ENCODE measurements at places on chromosomes 2 and 18.

GRCh38 chr2:105691947-105692390 lies 52.7 kb upstream of the NCK2 start:
- no peak for DNase-seq

- no peak for DNase-seq
Measured at GRCh38 chr2:37984589-37984988, 59.5 kb downstream of the RMDN2 start.

- DNase-seq: no peak
Measured at GRCh38 chr18:27685807-27686412, 491.0 kb downstream of the CDH2 start.

DNA sequence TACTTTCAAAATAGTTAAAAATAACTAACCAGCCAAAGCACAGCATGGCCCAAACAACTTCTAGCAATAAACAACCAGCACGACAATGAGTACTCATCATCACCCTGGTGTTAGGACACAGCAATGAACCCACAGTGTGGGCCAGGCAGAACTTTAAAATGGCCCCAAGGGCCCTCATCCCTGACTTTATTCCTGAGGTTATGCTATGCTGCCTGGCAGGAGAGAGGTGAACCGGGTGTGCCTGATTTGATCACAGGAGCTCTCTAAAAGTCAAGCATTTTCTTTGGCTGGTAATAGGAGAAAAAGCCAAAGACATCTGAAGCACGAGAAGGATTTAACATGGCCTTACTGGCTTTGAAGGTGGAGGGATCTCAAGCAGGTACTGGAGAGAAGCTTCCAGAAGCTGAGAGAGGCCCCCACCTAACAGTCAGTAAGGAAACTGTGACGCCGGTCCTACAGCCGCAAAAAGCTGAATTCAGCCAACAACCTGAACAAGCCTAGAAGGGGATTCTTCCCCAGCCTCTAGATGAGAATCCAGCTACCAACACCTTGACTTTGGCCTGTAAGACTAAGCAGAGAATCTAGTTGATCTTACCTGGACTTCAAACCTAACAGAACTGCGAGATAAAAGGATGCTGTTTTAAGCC lies 115.4 kb downstream of the DDX1 start:
- DNase-seq: no peak

- no peak for DNase-seq
Measured at GRCh38 chr2:23069156-23069555, 315.8 kb upstream of the KLHL29 start.

DNA sequence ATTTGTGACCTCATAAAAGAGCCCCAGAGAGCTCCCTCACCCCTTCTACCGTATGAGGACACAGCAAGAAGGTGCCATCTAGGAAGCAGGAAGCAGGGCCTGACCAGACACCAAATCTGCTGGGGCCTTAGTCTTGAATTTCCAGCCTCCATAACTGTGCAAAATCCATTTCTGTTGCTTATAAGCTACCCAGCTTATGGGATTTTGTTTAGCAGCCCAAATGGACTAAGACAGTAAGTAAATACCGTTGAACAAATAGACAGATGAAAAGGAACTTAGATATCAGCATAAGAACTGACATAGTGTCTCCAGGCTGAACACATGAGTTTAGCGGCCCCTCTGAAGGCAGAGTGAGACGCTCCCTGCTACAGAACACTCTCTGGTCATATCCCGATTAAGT lies 130.9 kb downstream of the UXS1 start:
- DNase-seq: no peak

GRCh38 chr2:232951181-232951580 lies 61.9 kb downstream of the NGEF start:
- DNase-seq: no peak

GRCh38 chr2:11444737-11445136 lies 21.2 kb downstream of the E2F6 start:
- no peak for DNase-seq

- no peak for DNase-seq
Measured at GRCh38 chr2:160232905-160233475, 32.9 kb upstream of the ITGB6 start.

- no peak for DNase-seq
Measured at GRCh38 chr2:28217042-28217740, 175.5 kb upstream of the FOSL2 start.

- no peak for DNase-seq
Measured at GRCh38 chr2:57291209-57291608, 755.4 kb upstream of the VRK2 start.

DNA sequence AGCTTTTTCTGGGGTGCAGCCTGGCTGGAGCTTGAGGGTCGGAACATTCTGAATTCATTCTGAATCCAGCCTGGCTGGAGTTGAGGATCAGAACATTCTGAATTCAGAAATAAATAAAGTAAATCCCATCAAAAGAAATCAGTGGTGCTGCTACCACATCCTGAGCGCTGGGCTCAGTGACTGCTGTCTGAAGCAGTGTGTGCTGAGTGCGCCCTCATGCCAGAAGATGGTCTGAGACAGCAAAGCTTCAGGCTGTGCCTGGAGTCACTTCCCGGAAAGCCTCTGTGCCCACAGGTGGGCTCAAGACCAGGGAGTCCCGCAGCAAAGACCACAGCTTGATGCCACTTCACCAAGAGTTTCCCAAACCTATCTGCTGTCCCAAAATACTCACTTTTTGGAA lies 187.9 kb downstream of the VAPA start:
- no peak for DNase-seq

DNA sequence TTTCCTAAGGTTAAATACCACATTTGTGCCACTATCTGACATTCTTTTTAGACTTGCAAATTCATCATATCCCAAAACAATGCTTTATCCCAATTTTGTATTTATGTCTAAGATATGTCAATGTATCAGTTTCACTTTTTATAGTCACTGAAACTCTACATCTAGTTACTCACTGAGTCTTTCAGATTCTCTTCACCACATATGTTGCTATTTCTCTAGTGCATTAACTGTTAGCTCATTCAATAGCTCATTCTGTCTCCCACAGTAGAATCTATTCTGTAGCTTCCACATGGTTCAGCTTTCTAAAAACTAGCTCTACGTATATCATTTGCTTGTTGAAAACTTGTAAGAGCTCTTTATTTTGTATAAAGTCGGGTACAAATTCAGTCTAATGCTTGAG lies 1420.6 kb upstream of the NXPH2 start:
- DNase-seq: no peak

DNA sequence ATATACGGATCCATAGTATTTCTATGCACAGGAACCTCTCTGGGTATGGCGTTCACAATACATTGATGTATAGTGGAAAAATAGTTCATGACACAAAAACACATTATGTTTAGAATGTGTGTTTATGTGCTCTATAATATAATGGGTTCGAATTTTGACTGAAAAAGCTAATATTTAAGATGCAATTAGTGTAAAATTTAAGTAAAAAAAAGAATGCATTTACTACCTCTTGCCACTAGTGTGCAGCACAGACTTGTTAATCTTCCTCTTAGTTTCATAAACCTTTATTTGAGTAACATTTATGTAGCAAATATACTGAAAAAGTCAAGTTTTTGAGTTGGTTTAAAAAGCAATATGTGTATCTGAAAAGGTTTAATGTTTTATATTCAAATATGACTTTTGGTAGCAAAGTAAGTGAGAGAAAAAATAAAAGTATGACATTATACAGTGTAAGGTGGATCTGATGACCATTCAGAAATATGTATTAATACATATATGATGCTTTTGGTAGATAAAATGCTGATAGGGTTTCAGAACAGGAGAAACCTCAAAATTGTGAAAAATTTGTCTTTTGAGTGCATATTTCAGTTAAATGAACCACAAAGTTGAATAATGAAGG lies 49.4 kb downstream of the CCDC102B start:
- no peak for DNase-seq

GRCh38 chr2:177404243-177404642 lies 11.7 kb downstream of the AGPS start:
- no peak for DNase-seq

DNA sequence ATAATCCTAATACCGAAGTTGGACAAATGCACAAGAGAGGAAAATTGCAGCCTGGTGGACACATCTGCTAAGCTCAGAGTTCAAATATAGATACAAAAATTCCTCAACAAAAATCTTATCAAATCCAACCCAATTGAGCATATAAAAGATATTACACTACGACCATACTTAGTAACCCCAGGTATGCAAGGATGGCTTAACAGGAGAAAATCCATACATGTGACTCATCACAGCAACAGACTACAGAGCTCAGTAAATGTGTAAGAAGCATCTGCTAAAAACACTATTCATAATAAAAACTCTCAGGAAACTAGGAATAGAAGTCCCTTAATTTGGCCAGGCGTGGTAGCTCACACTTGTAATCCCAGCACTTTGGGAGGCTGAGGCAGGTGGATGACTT lies 28.3 kb downstream of the HS6ST1 start:
- no peak for DNase-seq

- no peak for DNase-seq
Measured at GRCh38 chr18:28511413-28511821, 334.5 kb upstream of the CDH2 start.

- peak; percentile 79 for DNase-seq
Measured at GRCh38 chr18:74498712-74499627, 2.8 kb downstream of the CNDP2 start.

- DNase-seq: no peak
Measured at GRCh38 chr2:196851088-196851487, 41.9 kb upstream of the C2orf66 start.

DNA sequence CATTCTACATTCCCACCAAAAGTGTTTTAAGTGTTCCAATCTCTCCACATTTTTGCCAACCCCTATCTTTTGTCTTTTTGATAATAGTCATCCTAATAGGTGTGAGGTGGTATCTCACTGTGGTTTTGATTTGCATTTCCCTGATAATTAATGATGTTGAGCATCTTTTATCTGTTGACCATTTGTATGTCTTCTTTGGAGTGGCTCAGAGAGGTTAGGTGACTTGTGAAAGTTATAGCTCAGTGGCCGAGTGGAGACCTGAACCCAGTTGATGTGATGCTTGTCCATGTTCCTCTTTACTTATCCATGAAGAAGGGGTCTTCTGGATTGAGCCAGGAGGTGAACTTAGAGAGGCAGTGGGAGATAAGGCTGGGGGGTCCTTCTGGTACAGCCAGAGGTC lies 78.8 kb downstream of the DDX1 start:
- no peak for DNase-seq

GRCh38 chr2:210299866-210300373 lies 15.1 kb downstream of the MYL1 start:
- DNase-seq: no peak

- no peak for DNase-seq
Measured at GRCh38 chr2:237567276-237568029, 1.1 kb downstream of the PRLH start.

DNA sequence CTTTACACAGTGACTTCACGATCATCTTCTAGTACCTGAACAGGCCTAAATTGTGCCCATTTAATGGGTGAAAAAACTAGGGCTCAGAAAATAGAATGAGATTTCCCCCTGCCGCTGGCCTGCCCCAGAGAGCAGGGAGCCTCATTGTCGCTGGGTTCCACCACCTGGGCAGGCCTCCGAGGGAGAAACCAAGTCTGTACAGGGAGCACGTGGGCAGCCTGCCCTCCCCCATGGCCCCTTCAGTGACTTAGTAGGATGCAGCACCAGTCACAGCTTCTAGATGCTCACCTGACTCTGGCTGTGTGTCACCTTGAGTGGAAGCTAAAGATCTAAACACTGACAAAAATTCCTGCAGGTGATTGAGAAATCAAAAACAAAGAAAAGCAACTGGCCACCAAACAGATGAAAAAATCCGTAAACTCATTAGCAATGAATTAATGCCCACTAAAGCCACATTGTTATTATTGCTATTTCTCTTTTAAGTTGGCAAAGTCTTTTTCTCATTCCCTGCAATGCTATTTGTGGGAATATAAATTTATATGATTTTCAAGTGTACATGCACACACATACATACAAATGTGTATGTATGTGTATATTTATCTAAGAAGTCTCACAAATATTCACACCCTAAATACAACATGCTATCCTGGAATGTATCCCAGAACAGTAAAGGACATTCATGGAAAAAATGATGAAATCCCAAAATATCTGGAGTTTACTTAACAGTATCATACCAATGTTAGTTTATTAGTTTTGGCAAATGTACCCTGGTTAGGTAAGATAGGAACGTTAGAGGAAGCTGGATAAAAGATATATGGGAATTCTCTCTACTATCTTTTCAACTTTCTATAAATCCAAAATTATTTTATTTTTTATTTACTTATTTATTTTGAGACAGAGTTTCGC lies 18.7 kb upstream of the ASPRV1 start:
- DNase-seq: no peak

DNA sequence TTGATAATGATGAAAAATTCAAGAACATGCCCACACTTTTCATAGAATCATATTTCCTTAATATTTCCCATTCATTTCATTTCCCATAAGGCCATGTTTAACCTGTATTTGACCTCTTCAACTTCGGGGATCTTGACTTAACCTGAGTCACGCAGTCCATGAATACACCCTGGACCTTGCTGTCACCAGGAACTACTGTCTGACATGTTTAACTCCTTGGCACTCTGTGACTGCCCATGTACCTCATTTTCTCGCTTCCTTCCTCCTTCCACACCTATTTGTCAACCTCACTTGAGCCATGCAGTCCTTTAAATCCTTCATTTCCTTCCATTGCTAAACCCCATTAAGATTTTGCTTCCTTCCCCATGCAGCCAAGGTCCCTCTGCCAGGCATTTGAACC lies 16.3 kb downstream of the ABCB11 start:
- no peak for DNase-seq

DNA sequence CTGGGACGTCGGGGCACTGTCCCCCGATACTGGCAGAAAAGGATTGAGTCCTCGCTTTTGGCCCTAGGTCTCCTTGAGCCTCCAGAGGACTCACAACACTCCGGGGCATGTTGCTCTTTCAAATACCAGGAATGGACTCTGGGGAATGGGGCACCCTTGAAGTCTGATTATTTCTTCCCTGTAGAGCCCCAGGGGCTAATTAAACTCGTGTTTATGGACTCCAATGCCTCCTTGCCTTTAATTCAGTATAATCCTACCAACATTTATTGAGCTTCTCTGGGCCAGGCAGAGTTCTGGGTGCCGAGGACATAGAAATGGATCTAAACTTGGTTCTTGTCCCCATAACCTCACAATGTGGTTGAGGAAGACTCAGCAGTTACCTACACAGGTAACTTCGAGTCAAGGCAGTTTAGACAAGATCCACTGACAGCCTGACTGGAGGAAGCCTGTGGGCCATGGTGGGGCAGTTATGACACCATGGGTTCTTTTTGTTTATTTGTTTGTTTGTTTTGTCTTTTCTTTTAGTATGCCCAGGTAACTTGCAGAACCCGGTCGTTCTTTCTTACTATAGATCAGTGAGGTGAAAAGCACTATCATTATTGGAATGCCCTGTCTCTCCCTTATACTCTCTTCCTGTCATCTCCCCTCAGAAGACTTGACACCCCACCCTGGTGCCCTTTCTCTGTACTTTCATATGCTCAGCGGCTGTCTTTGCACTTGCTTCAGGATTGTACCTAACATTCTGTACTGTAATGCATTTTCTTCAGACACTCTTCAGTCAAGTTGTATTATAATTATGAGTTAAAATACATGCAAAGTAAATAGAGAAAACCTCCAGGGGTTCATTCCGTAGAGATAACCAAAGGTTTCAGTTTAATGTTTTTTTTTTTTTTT lies 3.2 kb downstream of the CFLAR start:
- no peak for DNase-seq

- DNase-seq: no peak
Measured at GRCh38 chr2:159225025-159226016, 61.2 kb downstream of the WDSUB1 start.

- DNase-seq: no peak
Measured at GRCh38 chr2:96203130-96204028, 5.2 kb downstream of the STARD7 start.

- no peak for DNase-seq
Measured at GRCh38 chr2:155930312-155930711, 402.2 kb downstream of the NR4A2 start.

Measured in activated naive CD4-positive, alpha-beta T cell treated with anti-CD3 and anti-CD28 coated beads, Interleukin-2, amount 50 U/mL, for 16 hours (primary cell).